ENCODE measurements at places on chromosomes 4 and X.
A peak's percentile ranks its signal among the peaks of the same experiment; 100 is the strongest.

DNA sequence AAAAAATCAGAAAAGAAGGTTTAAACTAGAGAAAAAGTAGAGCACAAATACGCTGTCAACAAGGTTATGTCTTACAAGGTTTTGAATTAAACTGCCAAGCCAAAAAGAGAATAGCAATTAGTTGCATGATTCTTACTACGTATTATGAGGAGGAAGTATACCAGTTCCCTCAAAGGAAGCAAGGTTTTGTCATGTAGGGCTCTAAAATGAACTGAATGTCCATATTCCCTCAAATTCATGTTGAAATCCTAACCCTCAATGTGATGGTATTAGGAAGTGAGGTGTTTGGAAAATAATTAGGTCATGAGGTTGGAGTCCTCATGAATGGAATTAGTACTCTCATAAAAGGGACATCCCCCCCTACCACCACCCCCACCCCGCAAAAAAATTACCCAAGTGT is 201.0 kb downstream of the FBXW7 start:
- no peak for DNase-seq

GRCh38 chr4:121519236-121519838 is 138.5 kb upstream of the QRFPR start:
- no peak for DNase-seq

- no peak for DNase-seq
Observed at GRCh38 chrX:28223991-28224390, 242.7 kb upstream of the DCAF8L1 start.

GRCh38 chrX:2848871-2849301 is 20.2 kb downstream of the GYG2 start:
- peak; percentile 15 for DNase-seq

- no peak for DNase-seq
Observed at GRCh38 chr4:113707048-113707447, 54.5 kb downstream of the CAMK2D start.

GRCh38 chr4:122875949-122876348 is 46.4 kb downstream of the NUDT6 start:
- DNase-seq = no peak

GRCh38 chr4:143711543-143712154 is 11.2 kb upstream of the FREM3 start:
- DNase-seq = no peak

All from HS-5 (cell line).